Common myeloid progenitor, CD34-positive (primary cell): ENCODE measurements at places on chromosomes 13 and 19.

- DNase-seq: no peak
These were observed 158.8 kb downstream of the KDM4B start for GRCh38 chr19:5127717-5128116.

DNA sequence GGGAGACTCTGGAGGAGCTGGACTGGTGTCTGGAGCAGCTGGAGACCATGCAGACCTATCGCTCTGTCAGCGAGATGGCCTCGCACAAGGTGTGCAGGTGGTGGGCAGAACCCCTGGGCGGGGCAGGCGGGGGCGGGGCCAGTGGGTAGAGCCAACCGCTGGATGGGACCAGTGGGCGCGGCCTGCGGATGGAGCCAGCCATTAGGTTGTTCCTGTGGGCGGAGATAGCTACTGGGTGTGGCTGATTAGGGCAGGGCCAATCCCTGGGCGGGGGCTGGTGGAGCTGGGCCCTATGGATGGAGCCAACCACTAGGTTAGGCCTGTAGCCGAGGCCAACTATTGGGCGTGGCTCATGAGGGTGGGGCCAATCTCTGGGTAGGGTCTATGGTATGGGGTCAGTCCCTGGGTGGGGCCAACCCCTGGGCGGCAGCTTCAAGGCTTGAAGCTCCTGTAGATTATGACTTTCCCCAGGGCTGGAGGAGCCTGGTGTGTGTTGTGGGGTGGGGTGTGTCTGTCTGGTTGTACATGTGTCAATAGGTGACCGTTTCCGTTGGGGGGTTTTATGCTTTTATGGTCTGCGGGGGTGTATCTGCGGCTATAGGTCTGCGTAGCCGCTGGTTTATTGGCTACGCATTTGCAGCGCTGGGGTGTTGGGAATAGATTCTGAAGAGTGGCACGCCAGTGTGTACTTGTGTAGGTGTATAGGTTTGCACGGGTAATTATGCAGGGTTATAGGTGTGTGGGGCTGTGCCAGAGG is 30.7 kb downstream of the PDE4A start:
- no peak for DNase-seq

DNA sequence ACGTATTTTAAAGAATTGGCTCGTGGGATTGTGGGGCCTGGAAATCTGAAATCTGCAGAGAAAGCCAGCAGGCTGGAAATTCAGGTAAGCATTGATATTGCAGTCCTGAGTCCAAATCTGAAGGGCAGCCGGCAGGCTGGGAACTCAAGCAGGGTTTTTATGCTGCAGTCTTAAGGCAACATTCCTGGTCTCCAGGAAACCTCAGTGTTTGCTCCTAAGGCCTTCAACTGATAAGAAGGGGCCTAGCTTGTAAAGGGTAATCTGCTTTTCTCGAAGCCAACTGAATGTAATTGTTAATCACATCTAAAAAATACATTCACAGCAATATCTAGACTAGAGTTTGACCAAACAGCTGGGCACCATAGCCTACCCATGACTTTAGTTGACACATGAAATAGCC is 154.4 kb downstream of the EFNB2 start:
- DNase-seq: no peak

GRCh38 chr19:43408043-43408442 is 6.6 kb upstream of the TEX101 start:
- no peak for DNase-seq

DNA sequence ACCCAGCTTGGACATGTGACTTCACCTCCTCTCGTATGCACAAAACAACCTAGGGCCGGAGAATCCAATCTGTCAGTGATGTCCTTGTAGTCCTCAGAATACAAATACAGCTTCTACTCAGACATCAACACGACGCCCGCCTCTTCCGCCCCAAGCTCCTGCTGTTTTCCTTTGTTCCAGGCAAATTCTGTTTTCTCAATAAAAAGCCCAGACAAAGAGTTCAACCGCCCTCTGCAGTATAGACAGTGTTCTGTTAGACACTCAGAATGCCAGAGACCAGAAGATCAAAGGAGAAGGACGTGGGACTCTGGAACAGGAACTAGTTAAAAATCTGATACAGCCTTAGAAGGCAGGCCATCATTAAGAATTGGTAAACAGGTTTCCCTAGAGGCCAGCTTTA is 42.0 kb upstream of the GGACT start:
- DNase-seq: no peak

GRCh38 chr13:26343816-26344215 is 89.9 kb downstream of the CDK8 start:
- DNase-seq: no peak

DNA sequence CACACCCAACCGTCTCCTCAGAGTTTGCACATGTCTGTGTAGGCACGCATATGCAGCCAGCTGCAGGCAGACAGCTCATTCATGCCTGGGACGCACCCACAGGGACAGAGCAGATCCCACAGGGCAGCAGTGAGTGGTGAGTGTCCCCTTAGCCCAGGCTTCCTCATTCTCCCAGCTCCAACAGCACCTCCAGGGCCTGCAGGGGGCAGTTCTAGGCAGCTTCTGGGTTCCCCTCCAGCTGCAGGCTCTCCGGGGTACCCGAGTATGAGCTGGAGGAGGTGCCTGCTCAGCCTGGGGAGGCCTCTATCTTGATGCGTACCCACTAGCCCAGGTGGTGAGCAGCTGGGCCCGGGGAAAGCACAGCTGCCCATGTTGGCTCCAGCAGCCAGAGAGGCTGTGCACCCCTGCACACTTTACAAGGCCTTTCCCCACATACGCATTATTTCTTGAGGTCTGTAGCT is 1.3 kb upstream of the SHANK1 start:
- DNase-seq: peak; percentile 42

GRCh38 chr13:111210544-111211469 is 95.7 kb downstream of the ARHGEF7 start:
- no peak for DNase-seq

DNA sequence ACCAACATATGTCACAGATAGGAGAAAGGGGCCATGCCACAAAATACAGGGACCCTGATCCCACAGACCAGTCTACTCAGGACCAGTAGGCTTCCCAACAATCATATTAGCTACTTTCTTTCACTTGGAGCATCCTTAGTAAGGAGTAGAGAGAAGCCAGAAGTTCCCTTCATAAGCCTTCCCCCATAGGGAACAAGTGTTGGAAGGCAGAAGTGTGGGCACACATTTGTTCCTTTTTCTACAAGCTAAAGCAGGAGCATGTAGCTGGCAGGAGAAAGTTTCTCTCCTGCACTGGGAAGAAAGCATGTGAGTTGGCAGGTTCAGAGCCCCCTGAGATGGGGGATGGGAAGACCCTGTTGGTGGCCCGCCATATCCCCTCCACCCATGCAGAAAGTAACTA is 165.4 kb downstream of the KCTD12 start:
- no peak for DNase-seq

DNA sequence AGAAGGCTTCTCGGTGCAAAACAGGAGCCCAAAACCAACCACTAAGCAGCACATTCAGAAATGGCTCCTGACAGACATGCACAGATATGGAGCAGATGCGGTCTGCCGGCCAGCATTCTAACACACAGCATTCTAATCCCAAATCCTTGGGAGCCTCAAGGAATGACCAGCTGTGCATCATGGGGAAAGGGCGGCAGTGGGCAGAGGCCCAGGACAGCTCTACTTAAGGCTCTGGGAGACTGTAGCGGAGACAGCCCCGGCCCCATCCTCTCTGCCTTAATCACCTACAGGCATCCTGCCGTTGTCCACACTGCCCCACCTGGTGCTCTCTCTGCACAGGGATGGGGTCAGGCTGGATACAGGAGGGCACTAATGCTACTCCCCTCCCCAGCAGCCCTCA is 1016.0 kb downstream of the UQCRFS1 start:
- no peak for DNase-seq

DNA sequence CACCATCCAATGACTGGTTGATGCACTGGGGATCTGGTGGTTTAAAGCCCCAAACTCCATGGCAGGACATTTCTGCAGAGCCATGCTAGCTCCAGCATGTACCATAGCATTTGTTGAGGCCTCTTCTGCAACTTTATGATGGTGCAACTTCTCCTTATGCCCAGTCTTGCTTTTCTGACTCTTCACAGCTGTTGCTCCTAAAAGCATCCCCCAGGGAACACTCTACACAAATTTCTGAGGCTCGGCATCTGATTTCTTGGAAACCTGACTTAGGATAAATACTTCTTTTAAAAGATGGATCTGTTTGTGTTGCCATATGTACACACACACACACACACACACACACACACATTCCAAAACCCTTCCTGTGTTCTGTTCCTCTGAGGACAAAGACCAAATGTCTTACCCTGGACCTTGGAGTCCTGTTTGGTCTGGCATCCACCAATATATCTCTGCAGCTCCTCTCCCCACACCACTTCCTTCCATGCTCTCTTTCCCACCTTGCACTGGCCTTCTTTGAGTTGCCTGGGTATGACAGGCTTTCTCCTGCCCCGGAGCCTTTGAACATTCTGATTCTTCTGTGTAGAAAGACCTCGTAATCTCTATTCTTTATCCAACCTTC is 388.5 kb upstream of the ZNF507 start:
- no peak for DNase-seq

GRCh38 chr19:1746401-1747284 is 6.7 kb upstream of the ONECUT3 start:
- DNase-seq: peak; percentile 41

DNA sequence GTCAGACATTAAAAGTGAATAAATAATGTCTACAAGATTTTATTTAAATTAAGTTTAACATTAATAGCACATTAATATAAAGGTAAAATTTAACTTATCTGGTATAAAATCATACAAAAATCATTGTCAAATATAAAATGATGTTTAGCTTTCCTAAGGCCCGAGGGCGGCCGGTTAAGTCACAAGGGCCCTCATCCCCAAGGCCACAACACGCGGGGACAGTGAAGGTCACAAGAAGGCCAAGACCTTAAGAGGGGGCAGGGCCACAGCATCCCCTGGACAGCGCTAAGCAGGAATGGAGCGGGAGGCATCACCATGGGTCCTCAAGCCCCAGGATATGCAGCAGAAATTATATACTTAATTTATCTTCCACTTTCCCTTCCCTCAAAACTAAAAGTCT is 62.7 kb upstream of the ZNF85 start:
- DNase-seq: no peak

DNA sequence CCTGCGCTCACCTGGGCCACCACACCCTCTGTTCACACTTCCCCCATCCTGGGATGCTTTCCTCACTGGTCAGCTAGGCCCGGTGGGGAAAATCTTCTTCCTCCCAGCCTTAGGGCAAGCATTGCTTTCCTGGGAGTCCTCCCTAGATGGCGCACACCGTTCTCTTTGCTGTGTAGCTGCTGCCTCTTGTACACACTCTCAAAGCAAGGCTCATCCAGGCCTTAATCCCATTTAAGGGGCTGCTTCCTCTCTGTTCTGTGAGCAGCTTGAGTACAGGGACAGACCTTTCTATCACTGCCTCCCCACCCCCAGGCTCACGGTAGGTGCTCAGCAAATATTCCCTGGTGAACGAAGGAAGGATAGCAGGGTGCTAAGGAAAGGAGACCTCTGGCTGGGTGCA is 11.1 kb downstream of the SLC7A10 start:
- DNase-seq: no peak

GRCh38 chr13:51826606-51827005 is 18.4 kb downstream of the TMEM272 start:
- peak; percentile 49 for DNase-seq

GRCh38 chr19:4075373-4075772 is 8.7 kb upstream of the ZBTB7A start:
- DNase-seq: no peak

GRCh38 chr19:1851654-1852580 is 3.6 kb upstream of the REXO1 start:
- peak; percentile 88 for DNase-seq

GRCh38 chr13:23680845-23681669 is 110.8 kb downstream of the TNFRSF19 start:
- no peak for DNase-seq

DNA sequence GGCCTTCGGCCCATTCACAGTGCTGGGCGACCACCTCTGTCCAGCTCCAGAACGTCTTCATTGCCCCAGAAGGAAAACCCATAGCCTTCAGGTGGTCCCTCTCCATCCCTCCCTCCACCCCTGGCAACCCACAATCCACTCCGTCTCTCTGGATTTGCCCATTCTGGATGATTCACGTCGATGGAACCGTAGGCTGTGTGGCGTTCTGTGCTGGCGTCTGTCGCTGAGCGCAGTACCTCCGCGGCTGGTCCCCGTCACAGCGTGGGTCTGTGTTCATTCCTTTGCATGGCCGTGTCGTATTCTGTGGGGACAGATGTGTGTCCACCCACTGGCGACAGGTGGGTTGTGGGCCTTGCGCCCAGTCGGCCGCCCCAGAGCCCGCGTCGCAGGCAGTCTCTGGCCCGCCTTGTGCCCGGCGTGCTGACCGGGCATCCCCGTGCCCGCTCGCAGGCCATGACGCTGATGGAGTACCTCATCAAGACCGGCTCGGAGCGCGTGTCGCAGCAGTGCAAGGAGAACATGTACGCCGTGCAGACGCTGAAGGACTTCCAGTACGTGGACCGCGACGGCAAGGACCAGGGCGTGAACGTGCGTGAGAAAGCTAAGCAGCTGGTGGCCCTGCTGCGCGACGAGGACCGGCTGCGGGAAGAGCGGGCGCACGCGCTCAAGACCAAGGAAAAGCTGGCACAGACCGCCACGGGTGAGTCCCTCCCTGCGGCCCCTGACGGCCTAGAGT is 10.1 kb downstream of the EPN1 start:
- no peak for DNase-seq

GRCh38 chr13:100212904-100213553 is 124.1 kb downstream of the PCCA start:
- no peak for DNase-seq

DNA sequence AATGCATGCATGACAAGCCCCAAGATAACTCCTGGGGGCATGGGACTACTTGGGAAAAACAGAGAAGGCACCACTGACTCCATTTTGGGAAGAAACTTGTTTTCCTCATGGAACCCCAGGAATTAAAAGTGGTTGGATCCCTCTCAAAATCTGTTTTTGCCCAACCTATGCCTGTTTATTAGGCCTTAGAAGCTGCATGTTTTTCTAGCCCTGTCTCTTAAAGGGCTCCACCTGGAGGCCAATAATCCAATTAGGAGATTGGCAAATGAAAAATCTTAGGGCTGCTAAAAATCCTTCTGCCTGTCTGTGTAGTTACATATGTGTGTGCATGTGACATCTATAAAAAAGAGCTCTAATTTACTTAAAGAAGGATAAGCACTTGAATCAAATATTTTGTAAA is 26.9 kb downstream of the MED4 start:
- DNase-seq: no peak

- DNase-seq: peak; percentile 77
These were observed 3.9 kb downstream of the ANKRD24 start for GRCh38 chr19:4186087-4186993.

DNA sequence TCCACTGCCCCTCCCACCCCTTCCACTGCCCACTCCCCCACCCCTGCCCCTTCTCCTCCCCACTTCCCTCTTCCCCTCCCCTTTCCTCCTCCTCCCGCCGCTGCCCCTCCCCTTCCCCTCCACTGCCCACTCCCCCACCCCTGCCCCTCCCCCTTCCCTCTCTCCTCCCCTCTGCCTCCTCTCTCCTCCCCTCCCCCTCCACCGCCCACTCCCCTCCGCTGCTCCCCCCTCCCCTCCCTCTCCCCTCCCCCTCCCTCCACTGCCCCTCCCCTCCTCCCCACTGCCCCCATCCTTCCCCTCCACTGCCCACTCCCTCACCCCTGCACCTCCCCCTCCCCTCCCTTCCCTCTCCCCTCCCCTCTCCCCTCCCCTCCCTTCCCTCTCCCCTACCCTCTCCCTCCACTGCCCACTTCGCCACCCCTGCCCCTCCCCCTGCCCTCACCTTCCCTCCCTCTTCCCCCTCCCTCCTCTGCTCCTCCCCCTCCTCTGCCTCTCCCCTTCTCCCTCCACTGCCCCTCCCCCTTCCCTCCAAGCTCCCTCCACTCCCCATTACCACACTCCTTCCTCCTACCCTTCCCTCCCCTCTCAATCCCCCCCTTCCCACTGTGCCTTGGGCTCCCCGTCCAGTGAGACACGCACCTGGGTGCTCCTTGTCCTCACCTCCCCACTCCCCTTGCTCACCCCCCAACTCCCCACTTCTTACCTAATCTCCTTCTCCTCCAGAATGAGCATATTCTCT is 21.9 kb downstream of the ATP8B3 start:
- no peak for DNase-seq
